ENCODE measurements at places on chromosomes 4 and X.

DNA sequence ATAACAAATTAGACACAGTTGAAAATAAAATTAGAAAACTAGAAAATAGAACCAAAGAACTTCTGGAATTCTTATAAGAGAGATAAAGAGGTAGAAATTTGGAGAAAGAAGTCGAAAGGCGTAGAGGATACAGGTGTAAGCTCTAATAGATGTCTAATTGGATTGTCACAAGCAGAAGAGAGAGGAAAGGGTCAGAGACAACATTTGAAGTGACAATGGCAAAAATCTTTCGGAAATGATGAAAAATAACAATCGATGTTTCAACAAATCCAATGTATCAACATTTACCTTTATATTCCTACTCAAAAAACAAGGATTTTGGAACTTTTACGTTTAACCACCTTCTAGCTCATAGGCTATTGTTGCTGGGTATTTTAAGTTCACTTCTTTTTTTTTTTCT is 3.8 kb downstream of the CXCL8 start:
- no peak for DNase-seq

DNA sequence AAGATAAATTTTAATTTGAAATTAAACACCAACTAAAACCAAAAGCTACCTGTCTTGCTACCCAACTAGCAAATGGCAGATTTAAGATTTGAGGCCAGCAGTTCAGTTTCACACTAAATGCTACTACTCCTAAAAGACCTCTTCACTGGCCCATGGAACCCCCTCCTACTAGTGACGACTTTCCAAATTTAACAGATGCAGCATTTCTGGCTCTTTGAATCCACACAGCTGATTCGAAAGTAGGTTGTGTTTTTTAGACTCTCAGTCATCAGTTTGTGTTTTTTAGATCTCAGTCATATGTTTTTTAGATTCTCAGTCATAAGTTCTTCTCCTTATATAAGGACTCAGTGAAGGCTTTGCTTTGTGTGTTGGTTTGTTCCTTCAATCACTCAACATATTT is 11.1 kb upstream of the CC2D2A start:
- no peak for DNase-seq

DNA sequence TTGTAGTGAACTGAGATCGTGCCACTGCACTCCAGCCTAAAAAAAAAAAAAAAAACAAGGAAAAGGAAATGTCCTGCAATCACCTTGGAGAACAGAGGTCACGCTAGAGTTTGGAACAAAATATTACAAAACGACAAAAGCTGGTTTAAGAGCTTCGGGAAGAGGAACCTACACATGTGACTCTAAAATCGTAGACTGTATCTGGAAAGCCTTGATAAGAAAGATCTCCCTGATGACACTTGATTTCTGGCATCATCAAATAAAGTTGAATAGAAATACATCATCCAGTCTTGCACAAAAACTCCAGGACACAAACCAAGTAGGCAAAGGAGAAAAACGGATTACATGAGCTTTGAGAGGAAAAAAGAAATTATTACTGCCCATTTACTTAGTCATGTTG is 31.1 kb upstream of the DOCK11 start:
- DNase-seq = peak; percentile 37

- no peak for DNase-seq
These were observed 61.9 kb upstream of the IRF2 start for GRCh38 chr4:184536065-184536880.

- no peak for DNase-seq
These were observed at the start of gene GDI1 for GRCh38 chrX:154436983-154437752. TSS of gene GDI1 (plus strand) at chrX:154437154. CDS start at chrX:154437255, 101 bp downstream.

DNA sequence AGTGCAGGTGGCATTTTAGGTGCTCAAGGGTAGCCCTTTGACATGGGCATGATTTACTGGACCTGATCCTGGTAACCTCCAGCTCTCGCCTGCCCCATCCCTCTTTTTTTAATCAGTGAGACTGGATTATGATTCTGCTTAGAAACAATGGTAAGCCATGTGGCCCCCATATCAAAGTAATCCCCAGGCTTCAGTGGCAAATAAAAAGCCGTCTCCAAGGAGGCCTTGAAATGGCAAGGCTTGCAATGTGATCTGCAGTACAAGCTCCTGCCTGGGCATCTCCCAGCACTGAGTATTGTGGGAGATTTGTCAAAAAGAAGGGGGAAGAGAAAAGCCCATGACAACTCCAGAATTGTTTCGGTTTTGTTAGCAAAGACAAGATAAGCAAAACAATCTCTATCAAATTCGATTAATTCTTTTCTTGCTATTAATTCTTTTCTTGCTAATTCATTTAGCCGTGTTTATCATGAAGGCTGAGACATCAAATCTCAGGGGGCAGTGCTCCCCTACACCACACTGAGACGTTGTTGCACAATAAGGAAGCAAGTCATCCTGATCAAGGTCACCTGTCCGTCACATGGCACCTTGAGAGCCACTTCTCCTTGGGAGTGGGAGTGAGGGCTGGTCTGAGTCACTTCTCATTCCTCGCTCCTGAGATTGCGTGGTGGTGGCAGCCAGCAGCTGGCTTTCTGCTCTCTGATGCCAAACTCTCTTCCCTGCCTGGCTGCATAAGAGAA is 312.7 kb upstream of the GATB start:
- no peak for DNase-seq

DNA sequence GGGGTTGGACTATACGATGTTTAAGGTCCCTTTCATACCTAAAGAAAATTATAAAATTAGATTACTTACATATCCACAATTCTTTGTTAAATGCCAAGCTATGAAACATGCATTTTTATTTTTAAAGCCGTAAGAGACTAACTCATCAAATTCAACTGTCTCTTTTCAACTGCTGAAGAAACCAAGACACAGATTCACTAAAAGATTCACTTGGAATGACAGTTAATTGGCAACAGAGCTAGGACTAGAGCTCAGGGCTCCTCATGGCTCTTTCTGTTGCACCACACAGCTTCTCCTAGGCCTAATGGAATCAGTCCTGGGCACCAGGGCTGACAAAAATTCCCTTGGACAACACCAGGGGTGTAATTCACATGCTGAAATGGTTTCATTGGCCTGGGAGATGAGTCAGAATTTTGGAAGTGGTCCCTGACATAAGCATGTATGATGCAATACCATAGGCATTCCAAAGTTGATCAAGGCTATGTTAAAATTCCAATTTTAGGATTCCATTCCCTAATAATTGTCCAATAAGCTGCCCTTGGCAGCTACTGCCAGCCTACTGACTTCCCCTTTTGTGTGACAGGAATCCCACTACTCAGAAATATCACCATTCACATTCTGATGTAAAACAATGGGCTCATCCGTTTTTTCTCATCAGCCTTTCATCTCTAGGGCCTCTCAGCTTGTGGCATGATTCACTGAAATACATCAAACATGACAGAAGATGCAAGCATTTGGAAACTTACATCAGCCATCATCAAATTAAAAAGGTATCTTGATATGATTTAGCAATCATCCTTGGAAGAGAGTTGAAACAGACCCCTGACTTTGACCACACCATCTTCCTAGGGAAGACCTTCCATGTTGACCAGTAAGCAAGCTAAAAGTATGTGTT is 54.2 kb downstream of the PLAC1 start:
- no peak for DNase-seq

DNA sequence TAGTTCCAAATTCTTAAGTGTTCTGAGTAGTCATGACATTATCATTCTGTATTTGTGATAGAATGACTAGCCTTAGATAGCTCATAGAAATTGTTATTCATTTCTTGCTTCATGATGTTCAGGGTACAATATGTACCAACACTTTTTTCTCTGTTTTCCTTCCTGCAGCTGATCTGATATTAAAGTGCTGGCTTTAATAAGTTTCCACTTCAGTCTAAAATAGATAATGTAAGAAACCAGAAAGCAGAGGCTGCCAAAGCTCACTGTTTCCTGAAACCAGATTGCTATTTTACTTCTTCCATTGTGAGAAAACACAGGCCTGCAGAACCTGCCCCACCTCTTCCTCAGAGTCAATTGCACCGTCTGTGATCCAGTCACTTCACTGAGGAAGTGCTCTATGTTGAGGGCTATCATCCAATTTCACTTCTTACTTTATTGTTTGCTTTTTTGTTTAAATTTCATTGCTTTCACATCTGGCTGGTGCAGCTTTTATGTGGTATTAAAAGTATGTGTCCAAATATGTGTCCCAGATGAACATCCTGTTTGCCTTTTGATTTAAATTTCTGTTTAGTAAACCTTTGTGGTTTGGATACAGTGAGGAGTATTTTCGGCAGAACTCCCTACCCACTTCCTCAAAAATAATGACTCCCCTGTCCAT is 652.1 kb downstream of the ANKRD50 start:
- peak; percentile 69 for DNase-seq

DNA sequence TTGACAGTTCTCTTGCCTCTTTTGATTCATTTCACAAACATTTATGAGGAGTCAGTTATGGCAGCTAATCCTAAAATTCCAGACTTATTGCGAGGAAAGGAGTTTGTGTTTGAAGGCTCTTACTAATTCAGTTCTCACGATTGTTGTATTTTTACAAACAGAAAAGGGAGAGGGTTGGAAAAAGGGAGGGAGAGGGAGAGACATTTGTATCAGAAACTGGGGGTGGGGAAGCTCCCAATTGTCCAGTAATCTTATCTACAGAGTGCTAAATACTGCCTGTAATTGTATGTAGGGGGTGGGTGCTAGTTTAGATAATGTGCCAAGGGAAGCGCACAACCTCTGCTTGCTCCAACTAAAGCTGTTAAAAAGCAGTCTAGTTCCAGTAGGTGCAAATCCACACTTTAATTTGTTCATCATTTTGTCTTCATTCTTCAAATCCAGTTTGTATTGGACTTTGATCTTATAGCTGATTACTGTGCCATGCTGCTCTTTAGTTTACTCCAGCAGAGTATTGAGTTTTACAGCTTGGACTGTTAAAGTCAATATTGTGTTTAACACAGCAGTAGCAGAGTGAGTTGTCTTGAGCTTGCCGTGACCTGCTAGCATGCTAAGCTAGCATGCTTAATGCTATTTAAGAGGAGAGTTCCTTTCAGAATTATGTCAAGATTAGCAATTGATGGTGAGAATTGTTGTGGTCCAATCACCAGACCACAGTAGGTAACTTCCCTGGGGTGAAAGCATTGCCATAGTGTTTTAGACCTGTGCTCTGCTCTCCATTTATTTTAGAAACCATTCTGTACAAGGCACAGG is 13.9 kb downstream of the FNIP2 start:
- no peak for DNase-seq
